ENCODE measurements at places on chromosomes 11 and 22.

DNA sequence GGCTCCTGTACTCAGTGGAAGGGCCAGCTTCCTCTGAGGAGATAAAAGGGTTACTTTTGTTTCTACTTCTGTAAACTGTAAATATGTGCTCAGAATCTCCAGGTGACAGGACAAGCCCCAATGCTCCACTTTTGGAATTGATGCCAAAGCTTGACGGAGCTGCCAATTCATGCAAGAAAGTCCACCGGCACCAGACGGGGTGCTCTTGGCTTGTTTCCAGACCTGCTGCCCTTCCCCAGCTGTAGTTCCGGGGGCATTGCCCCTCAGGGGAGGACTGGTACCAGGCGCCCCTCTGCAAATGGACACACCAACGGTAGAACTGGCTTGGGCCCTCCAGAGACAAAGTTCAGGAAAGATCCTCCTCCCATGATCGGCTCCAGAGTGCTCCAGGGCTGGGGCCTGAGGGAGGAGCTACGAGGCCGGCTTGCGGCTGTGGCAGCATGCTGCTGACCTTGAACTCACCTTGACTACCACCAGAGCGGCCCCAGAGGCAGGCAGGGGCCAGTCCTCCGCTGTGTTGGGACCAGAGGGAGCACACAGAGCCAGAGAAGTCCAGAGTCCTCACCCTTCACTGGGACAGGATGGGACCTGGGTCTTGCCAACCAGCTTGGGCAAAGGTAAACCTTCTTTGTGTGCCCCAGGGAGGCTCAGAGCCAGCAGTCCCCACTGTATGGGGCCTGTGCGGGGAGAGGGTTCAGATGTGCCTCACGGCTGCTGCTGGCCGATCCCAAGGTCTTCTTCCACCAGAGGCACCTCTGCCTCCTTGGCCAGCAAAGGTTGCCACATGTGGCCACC is 17.8 kb upstream of the OAF start:
- DNase-seq = no peak

DNA sequence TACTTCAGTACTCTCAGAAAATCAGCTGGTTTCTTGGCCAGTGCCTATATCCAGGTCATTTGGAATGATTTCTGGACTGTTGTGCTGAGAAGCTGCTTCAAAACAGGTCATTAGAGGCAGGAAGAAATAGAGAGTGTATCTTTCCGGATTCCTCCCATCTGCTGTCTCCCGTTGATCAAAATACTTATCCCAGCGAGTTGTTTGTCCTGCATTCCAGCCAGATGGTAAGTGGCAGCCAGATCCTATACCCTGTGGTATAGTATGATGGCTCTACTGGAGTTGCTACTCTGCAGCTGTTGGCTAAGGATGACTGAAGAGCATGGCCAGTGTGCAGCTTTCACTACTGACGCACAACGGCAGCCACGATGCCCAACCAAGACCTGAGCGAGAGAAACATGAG is 560.9 kb upstream of the ANO5 start:
- DNase-seq = no peak

DNA sequence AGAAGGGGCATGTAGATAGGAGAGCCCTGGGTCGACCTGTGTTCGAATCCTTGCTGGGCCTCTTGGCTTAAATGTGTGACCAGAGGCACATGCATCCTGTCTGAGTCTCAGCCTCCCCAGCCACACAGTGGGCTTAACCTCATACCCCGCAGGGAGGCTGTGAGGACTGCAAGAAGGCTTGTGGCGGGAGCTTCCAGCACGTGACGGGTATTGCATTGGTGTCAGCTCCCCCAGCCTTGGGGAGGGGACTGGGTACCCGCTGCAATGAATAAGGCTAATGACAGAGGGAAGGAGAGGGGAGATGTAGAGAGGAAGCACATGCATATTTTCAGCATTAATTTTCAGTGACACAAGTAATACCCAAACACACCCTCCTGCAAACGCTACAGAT is 8.1 kb downstream of the RASD2 start:
- DNase-seq = peak; percentile 55

DNA sequence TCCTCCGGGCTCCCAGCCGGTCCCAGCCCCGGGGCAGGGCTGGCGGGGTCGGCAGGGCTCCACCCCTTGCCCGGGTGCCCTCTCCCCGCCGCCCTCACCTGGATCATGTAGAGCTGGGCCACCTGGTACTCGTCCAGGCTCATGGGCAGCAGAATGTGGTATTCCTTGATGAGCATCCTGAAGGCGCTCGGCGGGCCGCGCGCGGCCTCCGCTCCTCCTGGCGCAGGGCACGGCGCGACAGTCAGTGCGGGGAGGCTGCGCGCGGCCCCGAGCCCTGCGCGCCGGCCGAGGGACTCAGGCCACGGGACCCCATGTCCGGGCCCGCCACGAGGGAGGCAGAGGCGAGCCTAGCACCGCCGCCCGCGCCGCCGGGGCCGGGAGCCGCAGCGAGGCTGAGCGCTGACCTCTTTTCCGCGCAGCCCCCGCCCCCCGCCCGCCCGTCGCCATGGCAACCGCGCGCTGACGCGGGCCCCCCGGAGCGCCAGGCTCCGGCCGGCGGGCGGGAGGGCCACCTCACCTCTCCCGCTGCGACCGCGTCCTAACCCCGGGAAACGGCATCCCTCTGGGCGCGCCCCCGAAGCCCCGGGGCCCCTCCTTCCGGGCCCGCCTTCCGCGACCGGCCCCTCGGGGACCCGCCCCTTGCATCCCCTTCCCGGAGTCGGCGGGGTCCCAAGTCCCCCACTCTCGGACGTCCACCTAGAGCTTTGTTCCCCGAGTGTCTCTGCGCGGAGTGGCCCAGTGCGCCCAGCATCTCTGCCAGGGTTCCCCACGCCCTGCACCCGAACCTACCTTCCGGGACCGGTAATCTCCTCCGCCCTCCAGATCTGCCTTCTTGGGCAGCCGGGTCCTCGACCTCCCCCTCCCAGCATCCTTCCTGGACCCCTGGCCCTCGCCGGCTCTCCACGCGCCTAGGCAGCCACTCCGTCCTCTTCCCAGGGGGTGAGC is 886 bp downstream of the PITPNM1 start:
- peak; percentile 70 for DNase-seq

GRCh38 chr11:12577725-12578644 is 96.2 kb upstream of the TEAD1 start:
- no peak for DNase-seq

GRCh38 chr11:61055776-61056175 is 46.5 kb upstream of the CD5 start:
- DNase-seq = no peak

DNA sequence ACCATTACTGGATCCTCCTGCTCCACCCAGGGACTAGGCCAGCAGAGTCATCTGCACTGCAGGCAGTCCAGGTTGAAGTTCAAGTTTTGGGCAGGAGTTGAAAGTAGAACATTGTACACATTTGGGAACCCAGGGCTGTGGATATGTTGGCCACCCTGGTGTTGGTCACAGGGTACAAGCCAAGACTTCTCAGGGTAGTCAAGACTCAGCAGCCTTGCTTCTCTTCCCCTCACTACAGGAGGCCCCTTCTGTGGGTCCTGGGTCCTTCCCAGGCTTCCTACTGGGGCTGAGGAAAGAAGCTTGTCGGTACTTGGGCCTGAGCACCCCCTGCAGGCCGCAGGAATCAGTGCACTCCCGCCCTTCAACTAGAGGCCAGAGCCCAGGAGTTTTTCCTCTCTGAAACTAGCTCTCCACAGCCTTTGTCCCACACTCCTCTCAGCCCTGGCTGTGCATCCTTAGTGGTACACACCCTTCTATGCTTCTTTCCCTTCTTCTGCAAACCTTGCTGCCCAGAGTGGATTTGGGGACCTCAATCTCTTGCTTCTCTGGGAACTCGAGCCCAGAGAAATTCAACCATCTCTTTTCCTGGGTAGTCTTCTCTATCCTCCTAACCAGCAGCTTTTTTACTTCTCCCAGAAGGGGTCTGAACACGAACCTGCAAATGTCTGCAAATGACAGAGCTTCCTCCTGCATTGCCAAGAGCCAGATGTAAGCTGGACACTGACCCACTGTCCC is 2.6 kb upstream of the HPX start:
- DNase-seq = peak; percentile 61

GRCh38 chr11:82105331-82105998 is 628.2 kb downstream of the FAM181B start:
- no peak for DNase-seq

GRCh38 chr11:76794371-76795289 is 11.5 kb downstream of the TSKU start:
- DNase-seq = no peak

GRCh38 chr22:36981247-36981775 is 37.9 kb downstream of the TST start:
- DNase-seq = no peak

GRCh38 chr11:76653674-76654284 is 16.8 kb downstream of the LRRC32 start:
- no peak for DNase-seq

DNA sequence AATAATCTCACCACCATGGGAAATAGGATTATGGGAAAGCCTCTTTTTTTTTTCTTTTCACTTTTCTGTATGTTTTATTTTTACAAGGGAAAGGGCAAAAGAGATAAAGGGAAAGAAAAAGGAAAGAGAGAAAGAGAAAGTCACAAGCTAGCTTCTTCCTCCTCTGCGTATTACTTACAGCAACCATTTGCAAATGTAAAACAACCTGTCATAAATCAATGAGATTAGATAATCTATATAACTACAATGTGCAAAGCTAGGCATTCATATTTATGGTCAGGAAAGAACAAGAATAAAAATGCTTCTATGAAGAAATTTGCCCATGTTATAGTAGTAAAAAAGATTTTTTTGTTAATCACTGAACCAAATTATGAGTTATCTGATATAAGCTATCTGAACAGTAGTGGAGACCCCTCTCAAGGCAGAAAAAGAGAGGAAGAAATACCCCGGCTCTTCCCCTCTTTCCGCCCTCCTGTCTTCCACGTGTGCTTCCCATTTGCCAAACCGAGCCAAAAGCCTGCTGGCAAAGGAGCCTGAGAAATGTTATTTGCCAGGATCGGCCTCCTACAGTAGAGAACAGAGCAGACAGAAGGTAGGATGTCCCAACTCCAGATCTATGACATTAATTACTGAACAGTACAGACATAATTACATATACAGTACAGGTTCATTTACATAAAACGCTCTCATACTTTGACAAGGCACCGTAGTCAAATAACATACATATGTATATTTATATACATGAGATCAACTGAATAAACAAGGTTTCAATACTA is 50.2 kb downstream of the ARHGAP32 start:
- no peak for DNase-seq

DNA sequence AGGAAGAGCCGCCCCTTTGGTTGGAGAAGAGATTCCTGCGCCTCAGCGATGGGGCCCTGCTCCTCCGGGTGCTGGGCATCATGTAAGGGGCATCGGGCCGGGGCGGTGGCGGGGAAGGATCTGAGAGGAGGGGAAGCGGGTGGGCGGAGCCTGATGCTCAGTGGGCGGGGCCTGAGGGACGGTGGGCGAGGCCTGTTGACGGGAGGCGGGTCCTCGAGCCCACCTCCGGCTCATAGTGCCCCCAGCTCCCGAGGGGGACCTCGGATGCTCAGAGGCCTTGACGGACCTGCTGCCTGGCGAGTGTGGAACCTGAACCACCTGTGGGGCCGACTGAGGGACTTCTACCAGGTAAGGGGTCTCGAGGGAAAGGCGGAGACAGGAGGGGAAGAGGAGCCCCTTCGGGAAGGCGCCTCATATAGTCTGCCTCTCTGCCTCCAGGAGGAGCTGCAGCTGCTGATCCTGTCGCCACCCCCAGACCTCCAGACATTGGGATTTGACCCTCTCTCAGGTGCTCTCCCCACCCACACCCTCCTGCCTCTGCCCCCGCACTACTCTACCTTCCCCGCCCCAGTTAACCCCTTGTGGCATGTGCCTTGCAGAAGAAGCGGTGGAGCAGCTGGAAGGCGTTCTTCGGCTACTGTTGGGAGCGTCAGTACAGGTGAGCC is 799 bp downstream of the CCDC88B start:
- DNase-seq = no peak

DNA sequence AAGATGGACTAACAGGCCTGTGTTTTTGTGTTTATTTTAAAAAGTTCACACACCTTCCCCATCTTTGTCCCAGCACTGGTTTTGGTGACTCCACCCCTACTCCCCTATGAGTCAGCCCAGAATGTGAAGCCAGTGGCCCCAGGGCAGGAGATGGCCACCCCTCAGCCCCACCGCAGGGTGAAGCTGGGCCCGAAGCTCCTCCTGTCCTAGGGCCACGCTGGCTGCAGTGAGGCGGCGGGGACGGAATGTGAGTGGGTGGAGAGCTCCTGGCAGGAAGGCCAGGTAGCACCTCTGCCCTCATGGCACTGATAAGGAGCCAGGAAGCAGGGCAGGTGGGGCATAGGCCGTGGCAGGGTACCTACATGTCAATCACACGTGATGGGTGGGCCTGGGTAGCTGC is 39.9 kb downstream of the SGSM3 start:
- no peak for DNase-seq

DNA sequence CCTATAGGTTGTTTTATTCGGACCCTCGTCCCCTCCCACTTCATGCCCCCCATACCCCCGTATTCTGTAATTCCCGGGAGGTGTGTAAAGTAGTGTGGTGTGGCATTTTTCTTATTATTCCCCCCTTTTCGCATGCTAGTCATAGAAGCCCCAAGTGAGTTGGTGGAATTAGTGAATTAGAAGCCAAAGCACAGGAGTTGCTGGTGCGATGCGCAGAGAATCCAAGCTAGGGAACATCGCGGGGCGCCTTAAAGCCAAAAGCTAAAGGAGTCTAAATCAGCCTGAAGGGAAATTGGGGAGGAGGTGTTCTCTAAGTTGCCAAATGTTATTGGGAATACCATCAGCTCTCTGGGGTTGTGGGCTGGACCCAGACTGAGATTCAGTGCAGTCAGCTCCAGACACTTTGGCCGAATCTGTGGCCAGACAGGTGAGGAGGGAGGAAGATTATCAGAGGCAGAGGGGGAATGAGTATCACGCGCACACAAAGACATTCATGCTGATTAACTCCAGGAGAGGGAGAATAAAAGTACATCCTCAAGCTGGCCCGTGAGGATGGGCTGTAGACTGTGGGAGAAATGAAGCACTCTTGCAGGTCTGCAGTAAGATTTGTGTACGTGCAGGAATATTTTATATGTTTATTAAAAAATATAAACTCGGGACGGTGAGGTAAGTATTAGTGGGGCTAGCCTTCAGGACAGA is 102.8 kb upstream of the HSD17B12 start:
- DNase-seq = no peak

DNA sequence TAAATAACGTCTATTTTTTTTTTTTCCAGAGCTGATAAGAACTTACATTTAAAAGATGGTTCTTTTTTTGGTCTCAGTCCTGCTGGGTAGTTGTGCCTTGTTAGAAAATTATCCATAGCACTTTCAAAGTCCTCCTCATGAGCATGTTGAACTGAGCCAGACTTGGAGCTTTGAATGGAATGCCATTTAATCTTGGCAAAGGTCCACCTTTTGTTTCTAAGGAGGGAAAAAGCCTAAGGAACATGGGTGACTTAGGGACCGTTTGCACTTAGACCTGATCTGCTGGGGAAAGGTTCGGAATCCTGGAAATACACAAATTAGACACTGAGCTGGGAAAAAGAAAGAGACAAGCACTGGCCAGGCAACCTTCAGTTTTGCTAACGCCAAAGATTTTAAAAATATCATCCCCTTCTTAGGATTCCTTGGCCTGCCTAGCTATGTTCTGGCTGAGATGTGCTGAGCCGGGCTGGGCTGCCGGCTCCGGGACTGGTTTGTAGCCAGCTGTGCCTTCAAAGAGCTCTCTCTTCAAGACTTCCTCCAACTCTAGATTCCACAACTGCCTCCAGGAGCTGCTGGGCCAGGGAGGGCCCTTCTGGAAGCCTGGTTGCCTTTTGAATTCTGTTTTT is 67.4 kb downstream of the ENDOD1 start:
- no peak for DNase-seq

GRCh38 chr11:78031629-78032028 is 8.6 kb upstream of the KCTD14 start:
- no peak for DNase-seq

GRCh38 chr11:44525473-44526252 is 39.8 kb upstream of the CD82 start:
- no peak for DNase-seq

GRCh38 chr11:92838759-92839310 is 130.6 kb upstream of the MTNR1B start:
- no peak for DNase-seq

Measured in NB4 (cell line).